ENCODE measurements at places on chromosomes 13 and 19.

GRCh38 chr13:29523199-29523961 is 72.1 kb downstream of the SLC7A1 start:
- DNase-seq = no peak

DNA sequence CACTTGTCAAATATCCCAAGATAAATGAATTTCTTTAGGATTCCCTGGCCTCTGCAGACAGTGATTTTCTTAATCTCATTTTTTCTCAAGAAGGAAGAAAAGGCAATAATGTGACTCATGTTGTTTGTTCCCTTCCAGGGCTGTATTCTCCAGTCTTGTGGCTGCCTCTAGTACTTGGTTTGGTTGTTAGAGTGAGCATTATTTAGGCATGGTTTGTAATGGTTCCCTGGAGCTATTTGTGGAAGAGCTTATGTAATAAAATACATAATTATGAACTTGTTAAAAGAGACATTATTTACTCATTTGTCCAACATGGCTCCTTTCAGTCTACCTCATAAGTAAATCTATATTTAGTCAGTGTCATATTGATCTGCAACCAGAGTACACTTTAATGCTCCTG is 270.4 kb downstream of the DCT start:
- no peak for DNase-seq

- DNase-seq = no peak
Measured at GRCh38 chr13:111186305-111186935, 71.3 kb downstream of the ARHGEF7 start.

GRCh38 chr19:57026476-57026875 is 93.3 kb upstream of the USP29 start:
- DNase-seq = no peak

- no peak for DNase-seq
Measured at GRCh38 chr19:51547397-51548212, 16.1 kb upstream of the SIGLEC6 start.
